ENCODE measurements at places on chromosomes 11 and 22.

DNA sequence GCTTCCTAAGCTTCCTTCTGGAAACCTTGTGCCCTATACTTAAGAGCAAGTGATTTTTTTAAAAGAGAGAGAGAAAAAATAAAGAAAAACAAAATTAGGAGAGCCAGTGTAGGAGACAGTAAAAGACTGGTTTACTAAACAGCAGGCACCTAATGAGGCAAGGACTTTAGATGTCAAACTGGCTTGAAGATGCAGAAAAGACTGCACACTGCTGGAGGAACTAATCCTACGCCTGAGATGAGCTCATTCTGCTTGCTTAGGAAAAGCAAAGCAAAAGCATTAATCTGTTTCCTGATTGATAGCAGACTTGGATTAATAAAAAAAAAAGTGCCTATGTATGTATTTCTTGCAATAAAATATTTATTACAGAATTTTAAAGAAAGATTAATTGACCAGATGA is 113.6 kb upstream of the SEZ6L start:
- no peak for DNase-seq

DNA sequence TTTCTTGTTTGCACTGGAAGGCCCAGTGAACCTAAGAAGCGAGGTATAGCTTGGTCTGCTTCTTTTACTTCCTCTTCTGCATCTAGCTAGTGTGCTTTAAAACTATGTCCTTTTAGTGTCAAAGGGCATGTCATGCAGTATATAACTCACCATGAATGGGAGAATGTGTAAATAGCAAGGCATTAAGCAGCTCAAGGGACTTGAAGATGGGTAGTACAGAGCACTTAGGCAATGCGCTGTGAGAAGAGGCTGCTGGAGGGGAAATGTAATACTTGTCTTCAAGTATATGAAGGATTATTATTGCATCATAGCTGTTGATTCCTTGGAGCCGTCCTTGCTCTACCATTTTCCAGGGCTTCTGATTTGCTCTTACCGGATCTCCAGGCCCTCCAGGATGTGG is 7.6 kb downstream of the MAML2 start:
- no peak for DNase-seq

DNA sequence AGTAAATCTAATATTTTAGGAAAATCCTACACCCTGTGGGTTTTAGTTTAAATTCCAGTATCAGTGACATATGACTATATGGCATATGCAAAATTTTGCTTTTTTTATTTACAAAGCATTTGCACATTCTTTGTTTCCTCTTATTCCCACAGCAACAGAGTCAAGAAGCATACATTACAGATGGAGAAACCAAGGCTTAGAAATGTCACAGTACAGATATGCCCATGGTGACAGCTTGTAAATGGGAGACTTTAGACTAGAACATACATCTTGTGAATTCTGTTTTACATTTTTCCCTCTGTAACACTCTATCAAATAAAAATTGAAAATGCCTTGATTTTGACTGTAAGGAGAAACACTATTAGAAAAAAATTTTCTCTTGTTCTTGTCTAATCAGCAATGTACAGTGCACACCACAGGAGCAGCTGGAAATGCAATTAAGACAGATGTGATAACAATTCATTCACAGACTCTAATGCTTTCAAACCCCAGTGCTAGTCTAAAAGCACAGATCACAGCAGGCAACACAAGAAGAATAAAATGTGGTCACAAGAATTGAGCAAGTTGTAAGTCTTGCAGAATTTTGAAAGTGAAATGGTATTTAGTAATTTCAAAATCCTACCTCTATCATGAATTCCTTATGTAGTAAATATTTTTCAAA is 375.9 kb downstream of the LUZP2 start:
- DNase-seq, result no peak

GRCh38 chr11:117117681-117118080 is 19.5 kb upstream of the SIK3 start:
- DNase-seq, result no peak

DNA sequence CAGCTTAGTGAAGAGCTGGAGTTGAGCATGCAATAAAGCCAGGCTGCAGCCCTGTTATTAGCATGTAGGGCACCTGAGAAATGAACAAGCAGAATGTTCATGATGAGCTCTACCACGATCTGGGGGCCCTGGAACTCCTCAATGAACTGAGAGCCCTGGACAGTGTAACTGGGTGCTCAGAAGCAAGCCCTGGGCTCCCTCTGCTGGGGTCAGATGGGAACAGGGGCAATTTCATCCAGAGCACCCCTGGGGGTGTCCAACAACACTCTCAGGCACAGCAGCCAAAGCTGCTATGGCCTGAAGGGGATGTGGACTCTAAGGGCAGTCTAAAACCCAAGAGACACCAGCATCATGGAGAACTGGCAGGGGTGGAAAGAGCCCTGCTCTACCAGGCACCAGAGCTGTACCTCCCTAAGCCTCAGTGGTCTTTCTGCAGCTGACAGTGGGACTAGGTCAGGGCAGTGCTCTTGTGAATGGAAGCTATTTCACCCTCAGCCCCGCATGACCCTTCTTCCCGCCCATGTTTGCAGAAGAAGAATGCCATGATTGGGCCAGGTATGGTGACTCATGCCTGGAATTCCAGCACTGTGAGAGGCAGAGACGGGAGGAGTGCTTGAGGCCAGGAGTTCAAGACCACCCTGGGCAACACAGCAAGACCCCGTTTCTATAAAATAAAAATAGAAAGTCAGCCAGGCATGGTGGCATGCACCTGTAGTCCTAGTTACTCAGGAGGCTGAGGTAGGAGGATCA is 28.9 kb downstream of the THOC5 start:
- DNase-seq, result peak; percentile 24

- no peak for DNase-seq
Observed at GRCh38 chr11:104464691-104465090, 300.7 kb upstream of the PDGFD start.
